Muscle of arm (tissue), 14 donors: ENCODE measurements at places on chromosomes 5 and 9. TPM values are rescaled to one million over a fixed set of nuclear protein-coding genes. Genes with fewer than 3 reads are reported as not detected.
A peak's percentile ranks its signal among the peaks of the same experiment; 100 is the strongest.

GRCh38 chr5:375921-376798, 54.6 kb downstream of the AHRR start:
- no peak for DNase-seq

The IRX1 gene
- polyA plus RNA-seq = 0.21 TPM

The KIF20A gene
- 23.4 TPM for polyA plus RNA-seq

DNA sequence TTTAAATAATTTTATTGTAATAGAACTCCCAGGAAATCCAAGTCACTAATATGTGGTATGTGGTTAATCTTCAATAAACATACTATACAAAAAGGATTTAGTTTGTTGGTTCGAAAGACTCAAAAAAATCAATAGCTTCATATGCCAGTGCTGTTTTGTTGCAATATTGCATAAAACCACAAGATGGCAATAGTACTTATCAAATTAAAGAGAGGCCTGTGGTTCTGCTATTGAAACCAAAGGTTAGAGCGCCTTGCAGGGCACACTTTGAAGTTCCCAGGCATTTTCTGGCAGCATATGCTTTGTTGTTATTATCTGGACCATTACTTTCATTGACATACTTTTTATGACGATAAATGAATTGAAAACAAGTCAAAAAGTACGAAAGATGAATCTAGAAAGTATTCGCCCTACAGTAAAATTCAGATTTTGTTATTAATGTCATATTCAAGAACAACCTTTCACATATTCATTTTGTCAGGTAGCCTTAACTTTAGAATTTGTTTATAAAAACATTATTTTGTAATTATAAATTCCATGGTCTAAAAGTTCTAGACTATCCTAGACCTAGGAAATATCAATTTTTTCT, 316.3 kb downstream of the MCTP1 start:
- peak; percentile 40 for DNase-seq

The SIT1 gene
- not detected for polyA plus RNA-seq

DNA sequence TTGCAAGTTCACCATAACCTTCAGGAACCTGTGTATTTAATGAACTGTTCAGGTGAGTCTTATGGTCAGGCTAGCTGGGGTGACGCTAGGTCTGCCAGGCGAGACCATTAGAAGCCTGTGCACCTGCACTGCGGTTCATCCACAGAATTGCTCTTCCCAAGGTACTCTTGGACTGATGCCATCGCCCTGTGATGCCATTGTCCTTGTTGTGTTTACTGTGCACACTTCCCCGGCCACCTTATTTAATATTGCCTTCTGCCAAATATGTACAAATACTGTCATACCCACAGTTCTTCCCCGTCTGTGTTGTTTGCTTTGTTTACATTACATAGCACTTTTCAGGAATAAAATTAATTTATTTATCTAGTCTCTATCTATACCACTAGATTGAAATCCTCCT, 66.3 kb downstream of the RCL1 start:
- DNase-seq = no peak

DNA sequence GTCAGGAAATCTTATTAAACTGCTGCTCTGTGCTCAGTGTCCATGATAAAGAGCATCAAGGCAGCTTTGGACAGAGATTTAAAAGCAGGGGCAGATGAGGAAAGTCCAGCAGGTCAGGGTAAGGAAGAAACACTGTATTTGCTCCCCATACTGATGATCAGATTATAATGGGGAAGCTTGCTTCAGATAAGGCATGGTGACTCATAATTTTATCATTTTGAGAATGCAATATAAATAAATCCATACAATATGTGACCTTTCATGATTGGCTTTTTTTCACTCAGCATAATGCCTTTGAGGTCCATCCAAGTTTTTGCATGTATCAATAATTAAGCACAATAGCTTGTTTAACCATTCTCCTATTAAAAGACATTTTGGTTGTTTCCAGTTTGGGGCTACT, 48.1 kb upstream of the LHFPL2 start:
- DNase-seq = no peak

GRCh38 chr5:32504989-32505596, 60.6 kb upstream of the ZFR start:
- DNase-seq = peak; percentile 92
